ENCODE measurements at places on chromosomes 5 and 9. TPM values are rescaled to one million over a fixed set of nuclear protein-coding genes. Genes with fewer than 3 reads are reported as not detected.

Gene EQTN
- total RNA-seq: not detected

Gene SARDH
- total RNA-seq: 5.0 TPM

Gene LCNL1
- 1.1 TPM for total RNA-seq

Gene PCDHB7
- 1.1 TPM for total RNA-seq

Gene PCDH12
- 0.46 TPM for total RNA-seq

Gene MARCHF3
- 19.9 TPM for total RNA-seq

Gene DMGDH
- total RNA-seq: 1.9 TPM

Gene OTULINL
- total RNA-seq: 1.0 TPM

Gene UBE2QL1
- 0.03 TPM for total RNA-seq

Gene NR5A1
- total RNA-seq: not detected

Gene PCDHB13
- total RNA-seq: 0.59 TPM

Gene TAF11L10
- total RNA-seq: not detected

Gene GABRG2
- total RNA-seq: not detected

Gene SPINK4
- 0.91 TPM for total RNA-seq

Gene TICAM2
- 4.3 TPM for total RNA-seq
